ENCODE measurements at places on chromosomes 12 and 14. TPM values are rescaled to one million over a fixed set of nuclear protein-coding genes. Genes with fewer than 3 reads are reported as not detected.

The MSI1 gene
- total RNA-seq = 1.0 TPM

The PTPRR gene
- total RNA-seq = 0.15 TPM

The LRRC43 gene
- not detected for total RNA-seq

The DBX2 gene
- not detected for total RNA-seq

The HCAR2 gene
- 0.06 TPM for total RNA-seq

The RPL10L gene
- total RNA-seq = not detected

The PLEKHD1 gene
- total RNA-seq = 0.05 TPM
